ENCODE measurements at places on chromosomes 4 and X.
A peak's percentile ranks its signal among the peaks of the same experiment; 100 is the strongest.

DNA sequence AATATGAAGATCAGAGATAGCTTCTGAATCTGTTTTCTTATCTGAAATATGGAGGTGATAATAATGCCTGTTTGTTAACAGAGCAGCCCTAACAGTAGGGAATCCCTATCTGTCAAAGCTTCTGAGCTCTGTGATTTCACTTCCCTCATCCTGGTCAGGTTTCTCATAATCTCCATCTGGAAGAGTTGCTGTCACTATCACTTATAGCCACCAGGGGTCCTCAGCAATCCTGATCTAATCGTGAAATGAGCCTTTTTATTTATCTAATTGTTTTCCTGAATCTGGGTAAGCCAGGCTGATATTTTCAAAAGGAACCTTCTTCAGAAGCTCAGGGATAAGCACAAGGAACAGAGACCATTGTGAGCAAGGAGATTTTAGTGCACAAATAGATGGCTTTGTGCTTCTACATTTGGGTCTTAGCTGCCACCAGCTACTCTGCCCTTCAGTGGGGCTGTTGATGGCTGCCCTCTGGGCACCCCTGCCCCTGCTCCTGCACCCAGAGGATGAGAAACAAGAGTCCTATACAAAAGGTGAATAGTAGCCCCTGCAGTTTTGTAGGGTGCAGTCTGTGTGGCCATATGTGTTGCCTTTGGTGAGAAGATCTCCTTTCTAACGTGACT lies 196.4 kb upstream of the RADX start:
- DNase-seq: peak; percentile 8

DNA sequence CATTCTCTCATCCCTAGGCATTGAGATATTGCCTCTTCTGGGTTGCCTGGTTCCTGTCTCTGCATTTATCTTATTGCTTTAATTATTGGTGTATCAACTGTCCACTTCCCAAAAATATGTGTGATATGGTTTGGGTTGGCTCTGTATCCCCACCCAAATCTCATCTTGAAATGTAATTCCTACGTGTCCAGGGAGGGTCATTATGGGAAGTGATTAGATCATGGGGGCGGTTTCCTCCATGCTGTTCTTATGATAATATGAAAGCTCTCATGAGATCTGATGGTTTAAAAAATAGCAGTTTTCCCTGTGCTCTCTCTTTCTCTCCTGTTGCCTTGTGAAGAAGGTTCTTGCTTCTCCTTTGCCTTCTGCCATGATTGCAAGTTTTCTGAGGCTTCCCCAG lies 308.3 kb upstream of the HS3ST1 start:
- no peak for DNase-seq

GRCh38 chrX:71632923-71633657 lies 14.8 kb upstream of the CXCR3 start:
- DNase-seq: no peak

DNA sequence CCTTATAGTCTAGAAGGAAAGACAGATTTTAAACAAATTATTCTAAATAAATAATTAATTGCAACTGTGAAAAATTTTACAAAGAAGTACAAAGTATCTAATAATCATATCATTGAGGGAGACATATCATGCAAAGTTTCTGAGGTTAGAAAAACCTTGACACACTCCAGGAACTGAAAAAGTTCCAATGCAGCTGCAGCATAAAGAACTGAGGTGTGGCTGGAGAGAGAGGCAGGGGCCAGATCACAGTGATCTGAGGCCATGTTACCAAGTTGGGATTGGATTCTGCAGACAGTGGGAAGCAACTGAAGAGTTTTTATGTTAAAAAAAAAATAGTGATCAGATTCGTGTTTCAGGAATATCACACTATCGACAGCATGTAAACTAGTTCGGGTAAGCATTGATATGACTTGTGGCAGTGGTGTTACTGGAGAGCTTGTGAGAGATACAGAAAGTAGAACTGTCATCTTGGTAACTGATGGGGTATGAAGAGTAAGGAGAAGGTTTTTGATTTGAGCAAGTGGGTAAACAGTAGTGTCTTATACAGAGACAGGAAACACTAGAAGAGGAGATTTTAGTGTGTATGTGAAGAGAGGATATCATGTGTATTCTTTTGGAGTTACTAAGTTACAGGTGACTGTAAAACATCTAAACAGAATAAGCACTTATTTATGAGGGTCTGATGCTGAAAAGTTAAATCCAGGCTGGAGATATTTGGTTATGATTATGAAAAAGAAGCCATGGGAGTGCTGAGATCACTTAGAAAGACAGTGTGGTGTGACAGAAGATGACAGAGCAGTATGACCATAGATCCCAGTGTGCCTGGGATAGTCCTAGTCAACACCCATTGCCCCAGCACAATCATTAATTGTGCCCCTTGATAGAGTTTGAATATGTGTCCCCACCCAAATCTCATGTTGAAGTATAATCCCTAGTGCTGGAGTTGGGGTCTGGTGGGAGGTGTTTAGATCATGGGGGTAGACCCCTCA lies 15.6 kb upstream of the SPRY1 start:
- no peak for DNase-seq

GRCh38 chr4:824461-825062 lies 1.4 kb downstream of the CPLX1 start:
- DNase-seq: no peak

DNA sequence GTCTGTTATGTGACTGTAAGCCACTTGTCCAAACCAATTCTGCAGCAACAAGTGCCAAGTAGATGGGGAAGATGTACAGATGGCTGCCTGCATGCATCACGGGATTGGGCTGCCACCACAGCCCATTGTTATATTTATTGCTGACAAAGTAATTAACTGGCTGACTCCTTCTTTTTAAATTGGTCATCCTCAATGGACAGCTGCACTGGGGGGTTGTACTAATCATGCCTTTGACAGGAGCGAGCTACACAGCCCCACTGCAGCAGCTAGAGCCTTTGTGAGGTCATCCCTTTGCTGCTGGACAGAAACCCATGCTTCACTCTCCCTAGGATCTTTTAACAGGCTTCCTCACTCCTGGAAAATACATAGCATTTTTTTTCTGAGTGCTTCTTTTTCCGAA lies 146.7 kb upstream of the CXXC4 start:
- peak; percentile 94 for DNase-seq

- peak; percentile 3 for DNase-seq
Observed at GRCh38 chrX:7083468-7084396, 63.8 kb upstream of the STS start.

- no peak for DNase-seq
Observed at GRCh38 chrX:12349201-12349600, 210.9 kb downstream of the FRMPD4 start.

DNA sequence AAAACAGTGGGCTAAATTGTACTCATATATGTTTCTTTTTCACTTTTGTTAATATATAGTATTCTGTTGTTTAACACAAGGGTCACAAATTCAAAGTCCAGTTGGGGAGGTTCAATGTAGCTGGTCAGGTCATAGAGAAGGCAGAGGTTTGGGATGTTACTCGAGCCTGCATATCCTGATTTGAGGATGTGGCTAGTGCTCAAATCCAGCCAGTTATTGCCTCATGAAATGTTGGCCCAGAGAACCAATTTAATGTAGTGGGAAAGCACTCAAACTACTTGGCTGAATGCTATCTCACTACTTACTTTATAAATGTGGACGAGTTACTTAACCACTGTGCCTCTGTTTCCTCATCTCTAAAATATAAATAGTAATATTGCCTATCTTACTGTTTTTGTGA lies 12.5 kb downstream of the USO1 start:
- no peak for DNase-seq

GRCh38 chr4:2304877-2305561 lies 43.1 kb upstream of the MXD4 start:
- no peak for DNase-seq

GRCh38 chr4:138775890-138776289 lies 239.7 kb upstream of the NOCT start:
- DNase-seq: no peak

- DNase-seq: no peak
Observed at GRCh38 chr4:113633467-113633866, 128.1 kb downstream of the CAMK2D start.

DNA sequence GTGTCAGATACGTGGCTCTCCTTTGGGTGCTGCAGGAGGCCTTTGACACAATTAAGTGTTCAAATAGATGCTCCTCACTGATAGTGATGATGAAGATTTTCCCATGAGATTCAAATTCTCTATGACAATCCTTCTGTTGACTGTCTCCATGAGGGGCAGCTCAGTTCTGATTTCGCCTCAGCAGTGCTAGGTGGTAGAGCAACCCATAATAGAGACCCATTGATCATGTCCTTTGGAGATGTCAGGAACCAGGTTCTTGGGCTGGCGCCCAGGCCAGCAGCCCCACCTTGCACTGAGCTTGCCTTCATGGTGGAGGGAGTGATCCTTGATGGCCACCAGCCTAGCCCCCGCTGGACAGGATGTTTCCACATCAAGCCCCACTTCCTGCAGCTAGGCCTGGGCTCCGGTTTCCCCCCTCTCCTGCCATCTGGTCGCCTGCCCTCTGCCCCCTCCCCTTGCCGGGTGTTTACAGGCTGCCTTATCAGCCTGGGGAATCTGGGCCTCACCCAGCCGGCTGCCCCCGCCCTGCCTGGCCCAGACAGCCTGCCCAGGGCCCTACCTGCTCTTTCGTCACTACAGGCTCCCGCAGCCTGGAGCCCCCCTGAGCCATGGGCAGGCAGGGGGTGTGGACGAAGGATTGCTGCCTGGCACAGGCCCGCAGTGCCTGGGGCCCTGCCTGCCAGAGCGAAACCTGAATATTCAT lies 12.6 kb downstream of the ELF4 start:
- peak; percentile 58 for DNase-seq

GRCh38 chrX:38220024-38220414 lies 652 bp downstream of the SRPX start:
- DNase-seq: peak; percentile 78

- no peak for DNase-seq
Observed at GRCh38 chrX:106952538-106952937, 32.3 kb downstream of the CLDN2 start.

- no peak for DNase-seq
Observed at GRCh38 chr4:6340446-6341015, 70.9 kb downstream of the WFS1 start.

- no peak for DNase-seq
Observed at GRCh38 chr4:153111426-153112040, 92.7 kb upstream of the TRIM2 start.

DNA sequence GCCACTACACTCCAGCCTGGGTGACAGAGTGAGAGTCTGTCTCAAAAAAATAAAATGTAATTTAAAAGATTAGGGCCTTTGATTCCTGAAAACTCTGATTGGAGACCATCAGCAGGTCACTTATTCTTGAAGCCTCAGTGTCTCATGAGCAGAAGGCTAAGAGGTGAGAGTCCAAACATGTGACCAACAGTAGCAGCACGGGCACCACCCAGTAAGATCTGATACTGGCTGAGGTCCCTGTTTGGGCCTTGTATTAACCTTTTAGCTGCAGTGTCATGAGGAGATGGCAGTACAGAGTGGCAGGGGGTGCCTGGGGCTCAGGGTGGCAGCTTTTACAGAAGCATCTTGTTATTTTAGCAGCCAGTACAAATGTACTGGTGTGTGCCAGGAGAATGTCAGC lies 89.3 kb downstream of the FHDC1 start:
- no peak for DNase-seq

DNA sequence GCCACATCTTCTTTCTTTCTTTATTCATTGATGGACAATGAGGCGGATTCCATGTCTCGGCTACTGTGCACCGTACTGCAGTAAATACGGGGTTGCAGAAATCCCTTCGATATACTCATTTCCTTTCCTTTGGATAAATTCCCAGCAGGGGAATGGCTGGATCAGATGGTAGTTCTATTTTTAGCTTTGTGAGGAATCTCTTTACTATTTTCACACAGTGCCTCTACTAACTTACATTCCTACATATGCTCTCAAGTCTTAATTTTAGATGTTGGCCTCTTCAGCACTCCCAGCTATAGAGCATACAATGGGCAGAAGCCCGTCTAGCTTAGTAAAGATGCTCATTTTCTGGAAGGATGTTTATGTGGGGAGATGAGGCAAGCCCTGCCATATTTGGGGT lies 317.4 kb downstream of the ASMT start:
- DNase-seq: no peak

DNA sequence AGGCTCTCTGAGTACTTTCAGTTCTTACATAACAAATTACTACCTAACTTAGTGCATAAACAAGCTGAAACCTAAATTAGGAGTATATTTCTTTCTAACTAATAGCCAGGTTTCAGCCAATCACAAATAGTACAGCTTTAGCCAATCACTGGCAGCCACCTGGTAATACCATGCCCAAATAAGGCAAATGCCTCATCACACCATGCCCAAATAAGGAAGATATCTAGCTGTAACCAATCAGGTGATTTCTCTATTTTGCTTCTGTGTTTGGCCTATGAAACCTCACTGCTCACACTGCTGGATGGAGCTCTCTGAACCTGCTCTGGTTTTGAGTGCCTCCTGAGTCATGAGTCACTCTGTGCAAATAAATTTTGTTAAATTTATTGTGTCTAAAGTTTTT lies 113.5 kb downstream of the DDIT4L start:
- DNase-seq: peak; percentile 51

GRCh38 chrX:136170139-136170800 lies 22.9 kb downstream of the FHL1 start:
- no peak for DNase-seq

DNA sequence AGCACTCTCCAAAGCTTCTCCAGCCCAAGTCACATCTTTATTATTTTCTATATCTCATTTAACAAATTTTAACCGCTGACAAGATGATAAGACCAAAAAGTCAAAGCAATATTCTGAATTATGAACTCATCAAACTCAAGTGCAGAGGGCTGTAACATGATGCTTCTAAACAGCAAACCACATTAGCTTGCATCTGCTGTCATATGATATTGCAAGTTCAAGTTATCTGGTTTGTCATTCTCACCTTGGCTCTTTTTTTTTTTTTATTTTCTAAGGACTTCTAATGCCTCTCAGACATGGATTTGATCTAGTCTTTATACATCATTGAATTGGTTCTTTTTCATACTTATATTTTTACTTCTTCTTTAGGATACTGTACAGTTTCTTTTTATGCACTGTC lies 93.4 kb downstream of the SLC10A7 start:
- no peak for DNase-seq

GRCh38 chr4:81449015-81449414 lies 22.7 kb downstream of the RASGEF1B start:
- no peak for DNase-seq

DNA sequence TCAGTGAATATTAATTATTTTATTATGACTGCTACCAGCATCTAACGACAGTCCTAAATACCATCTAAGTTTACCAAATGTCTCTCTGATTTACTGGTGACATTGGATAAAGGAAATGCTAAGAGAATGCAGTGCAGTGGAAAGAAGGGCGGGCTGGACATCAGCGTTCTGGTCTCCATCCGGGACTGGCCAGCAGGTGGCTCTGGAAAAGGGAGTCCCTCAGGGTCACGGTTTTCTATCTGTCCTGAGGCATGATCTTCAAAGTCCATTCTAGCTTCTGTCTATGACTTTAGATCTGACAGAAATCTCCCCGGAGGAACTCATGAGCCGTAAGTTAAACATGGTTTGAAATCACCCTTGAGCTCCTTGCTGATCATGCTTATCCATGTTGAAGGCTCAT lies 3.3 kb downstream of the TRIM2 start:
- DNase-seq: no peak

- no peak for DNase-seq
Observed at GRCh38 chr4:69075061-69075792, 21.0 kb upstream of the UGT2B7 start.

- DNase-seq: no peak
Observed at GRCh38 chrX:116010939-116011338, 159.6 kb upstream of the AGTR2 start.
